ENCODE measurements at places on chromosomes 3 and 15.

DNA sequence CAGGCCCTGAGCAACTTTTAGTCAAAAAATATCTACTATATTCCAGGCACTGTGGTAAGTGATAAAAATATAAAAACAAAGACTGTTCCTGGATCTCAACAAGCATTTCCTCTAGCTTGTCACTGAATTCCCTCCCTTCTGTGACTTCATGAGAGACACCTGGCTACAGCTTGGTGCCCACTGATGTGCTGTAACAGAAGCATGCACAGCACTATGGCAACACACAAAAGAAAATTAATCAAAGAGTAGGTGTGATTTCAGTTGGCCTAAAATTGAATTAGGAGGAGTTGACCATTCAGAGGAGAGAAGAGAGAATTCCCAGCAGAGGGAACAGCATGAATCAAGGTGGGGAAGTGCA is 158.9 kb upstream of the LPP start:
- no peak for DNase-seq

DNA sequence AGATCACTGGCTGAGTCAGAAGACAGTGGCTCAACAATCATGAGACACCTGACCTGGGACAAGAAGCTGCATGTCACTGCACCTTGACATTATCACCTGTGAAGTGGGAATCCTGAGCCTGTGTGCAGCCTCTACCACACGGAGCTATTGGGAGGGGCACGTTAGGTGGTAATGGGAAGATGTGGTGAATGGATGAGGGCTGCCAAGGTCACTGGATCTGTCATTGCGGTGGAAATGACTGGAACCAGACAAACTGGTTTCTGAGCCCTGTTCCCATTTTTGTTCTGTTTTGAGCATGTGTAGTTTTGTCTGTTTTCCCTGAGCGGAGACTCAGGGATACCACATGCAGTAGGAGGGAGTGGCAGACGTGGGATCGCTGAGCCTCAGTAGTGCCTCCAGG is 235.5 kb downstream of the OPA1 start:
- DNase-seq = peak; percentile 95

- DNase-seq = no peak
Measured at GRCh38 chr3:198112031-198112430, 152.0 kb downstream of the LMLN start.

DNA sequence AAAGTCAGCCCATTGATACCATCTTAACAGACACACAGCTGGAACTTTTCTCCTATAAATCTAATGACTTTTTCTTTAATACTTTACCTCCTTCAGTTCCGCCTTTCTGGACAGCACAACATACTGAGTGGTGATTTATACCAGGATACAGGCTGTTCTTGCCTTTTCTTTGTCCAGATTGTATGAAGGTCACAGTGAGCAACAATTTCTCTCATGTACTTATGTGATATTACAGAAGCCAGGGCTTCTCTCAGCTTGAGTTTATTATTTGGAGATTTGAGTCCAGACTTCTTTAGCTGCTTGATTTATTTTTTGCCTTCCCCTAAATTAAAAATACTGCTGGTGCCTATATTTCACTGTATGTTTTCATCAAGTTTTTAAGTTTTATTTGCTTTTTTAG is 976.0 kb downstream of the ROBO2 start:
- no peak for DNase-seq

- no peak for DNase-seq
Measured at GRCh38 chr3:180329187-180329586, 272.8 kb upstream of the TTC14 start.

GRCh38 chr15:89068325-89068784 is 19.9 kb upstream of the ABHD2 start:
- peak; percentile 66 for DNase-seq

DNA sequence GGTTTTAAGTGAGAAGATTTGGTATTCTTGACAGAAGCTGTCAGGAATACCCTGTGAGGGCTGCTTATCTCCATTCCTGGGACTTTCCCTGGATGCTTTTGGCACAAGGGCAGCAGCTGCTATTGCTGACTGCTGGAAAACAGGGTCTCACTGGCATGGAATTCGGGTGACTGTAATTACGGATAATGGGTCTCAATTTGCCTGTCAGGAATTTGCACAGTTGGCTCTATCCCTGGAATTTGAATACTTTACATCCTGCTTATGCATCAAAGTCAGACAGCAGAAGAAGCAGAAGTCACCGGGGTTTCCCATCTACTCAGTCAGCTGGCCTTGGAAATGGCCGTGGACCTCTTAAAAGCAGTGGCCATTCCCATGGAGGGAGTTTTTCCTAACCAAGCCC is 25.9 kb upstream of the AKAP13 start:
- DNase-seq = no peak

DNA sequence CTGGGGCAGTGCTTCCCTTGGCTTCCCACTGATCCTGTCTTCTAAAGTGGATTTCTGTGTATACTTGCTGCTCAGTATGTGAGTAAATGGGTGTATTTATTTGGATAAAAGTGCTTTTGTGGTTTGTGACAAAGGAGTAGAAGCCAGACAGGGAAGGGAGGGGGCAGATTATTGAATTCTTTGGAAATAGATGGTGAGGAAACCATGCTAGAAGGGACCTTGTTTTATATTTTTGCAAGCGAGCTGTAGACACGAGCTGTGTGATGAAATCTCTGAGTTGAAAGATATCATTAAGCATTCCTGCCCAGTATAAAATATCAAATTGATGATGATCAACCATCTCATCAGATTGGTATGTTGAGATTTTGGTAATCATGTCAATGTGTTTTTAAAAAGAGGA is 68.9 kb downstream of the DUT start:
- DNase-seq = no peak
